NB4 (cell line): ENCODE measurements at places on chromosomes 11 and 22.
A peak's percentile ranks its signal among the peaks of the same experiment; 100 is the strongest.

DNA sequence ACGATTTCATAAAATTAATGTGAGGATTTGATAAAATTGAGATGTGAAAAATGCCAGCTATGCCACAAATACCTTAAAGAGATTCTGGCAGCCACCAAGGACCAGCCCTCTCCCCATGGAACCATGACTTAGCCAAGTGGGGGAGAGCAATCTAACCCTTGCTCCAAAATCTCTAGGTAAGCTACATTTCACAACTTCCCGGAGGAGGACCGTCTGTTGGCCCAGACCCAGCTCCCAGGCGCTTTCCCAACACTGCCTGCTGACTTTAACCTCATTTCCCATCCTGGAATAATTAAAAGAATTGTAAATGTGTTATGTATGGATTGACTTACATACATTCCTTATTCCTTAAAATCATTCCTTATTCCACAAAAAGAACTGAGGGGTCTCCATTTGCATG, 47.5 kb upstream of the TENM4 start:
- no peak for DNase-seq

- peak; percentile 3 for DNase-seq
Observed at GRCh38 chr11:16846305-16846704, 107.9 kb downstream of the C11orf58 start.

- no peak for DNase-seq
Observed at GRCh38 chr11:62333768-62334167, 3.5 kb upstream of the ASRGL1 start.

- no peak for DNase-seq
Observed at GRCh38 chr11:5626196-5626595, 1.4 kb downstream of the TRIM34 start.

GRCh38 chr11:44303401-44303938, 6.5 kb downstream of the ALX4 start:
- DNase-seq = no peak

GRCh38 chr11:95892892-95893570, 30.9 kb downstream of the MTMR2 start:
- no peak for DNase-seq

- DNase-seq = peak; percentile 60
Observed at GRCh38 chr11:34926101-34926830, 9.8 kb downstream of the PDHX start.

- no peak for DNase-seq
Observed at GRCh38 chr11:33899400-33900037, 7.6 kb upstream of the LMO2 start.

DNA sequence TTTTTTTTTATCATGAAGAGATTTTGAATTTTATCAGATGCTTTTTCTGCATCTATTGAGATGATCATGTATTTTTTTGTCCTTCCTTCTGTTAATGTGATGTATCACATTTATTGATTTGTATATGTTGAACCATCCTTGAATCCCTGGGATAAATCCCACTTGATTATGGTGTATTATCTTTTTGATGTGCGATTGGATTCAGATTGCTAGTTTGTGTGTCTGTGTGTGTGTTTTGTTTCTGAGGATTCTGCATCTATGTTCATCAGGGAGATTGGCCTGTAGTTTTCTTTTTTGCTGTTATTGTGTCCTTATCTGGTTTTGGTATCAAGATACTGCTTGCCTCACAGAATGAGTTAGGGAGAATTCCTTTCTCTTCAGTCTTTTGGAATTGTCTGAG, 52.6 kb downstream of the KCNQ1OT1 start:
- DNase-seq = no peak

DNA sequence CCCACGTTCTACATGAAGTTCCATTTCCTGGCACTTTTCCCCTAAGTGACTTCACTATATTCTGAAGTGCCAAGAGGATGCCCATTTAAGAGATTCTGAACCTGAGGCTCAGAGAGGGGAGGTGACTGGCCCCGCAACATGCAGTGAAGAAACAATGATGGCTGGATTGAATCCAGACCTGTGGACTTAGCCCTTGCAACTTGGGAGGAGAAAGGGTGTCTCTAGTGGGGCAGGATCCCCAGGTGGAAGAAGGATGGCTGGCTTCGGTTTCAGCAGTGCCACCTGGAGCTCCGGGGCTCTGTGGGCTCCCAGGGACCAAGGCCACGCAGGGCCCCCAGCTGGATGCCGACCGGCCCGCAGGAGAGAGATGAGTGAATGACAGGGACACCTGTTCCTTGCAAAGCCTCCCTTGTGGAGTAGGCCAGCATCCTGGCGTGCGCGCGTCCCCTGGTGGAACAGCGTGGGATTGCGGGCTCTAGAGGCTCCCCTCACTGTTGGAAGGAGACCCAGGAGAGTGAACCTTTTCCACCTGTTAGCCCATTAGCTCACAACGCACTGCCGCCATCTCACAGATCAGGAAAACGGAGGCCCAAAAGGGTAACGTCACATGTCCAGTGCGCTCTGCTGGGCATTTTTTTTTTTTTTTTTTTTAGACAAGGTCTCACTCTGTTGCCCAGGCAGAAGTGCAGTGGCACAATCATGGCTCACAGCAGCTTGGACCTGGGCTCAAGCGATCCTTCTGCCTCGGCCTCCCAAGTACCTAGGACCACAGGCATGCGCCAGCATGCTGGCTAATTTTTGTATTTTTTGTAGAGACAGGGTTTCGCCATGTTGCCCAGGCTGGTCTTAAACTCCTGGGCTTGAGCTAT, 104.7 kb downstream of the KIAA1671 start:
- peak; percentile 60 for DNase-seq

DNA sequence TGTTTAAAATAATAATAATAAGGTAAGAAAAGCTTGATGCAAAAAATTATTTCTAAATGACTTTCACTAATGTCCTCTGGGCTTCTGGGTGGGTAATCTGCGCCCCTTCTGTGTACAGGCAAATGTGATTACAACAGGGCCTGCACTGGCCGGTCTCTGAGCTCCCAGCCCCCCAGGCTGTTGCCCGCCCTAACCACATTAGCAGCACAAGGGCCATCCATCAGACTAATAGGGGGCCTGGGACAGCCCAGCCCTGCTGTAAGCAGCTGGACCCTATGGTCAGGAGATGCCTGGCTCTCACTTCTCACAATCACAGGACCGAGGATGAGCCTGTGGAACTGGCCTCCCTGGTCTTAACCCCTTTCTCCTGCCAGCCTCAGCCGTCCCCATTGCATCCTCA, 388.4 kb downstream of the BUD13 start:
- DNase-seq = no peak

GRCh38 chr11:94739331-94739730, 28.8 kb upstream of the AMOTL1 start:
- DNase-seq = no peak

DNA sequence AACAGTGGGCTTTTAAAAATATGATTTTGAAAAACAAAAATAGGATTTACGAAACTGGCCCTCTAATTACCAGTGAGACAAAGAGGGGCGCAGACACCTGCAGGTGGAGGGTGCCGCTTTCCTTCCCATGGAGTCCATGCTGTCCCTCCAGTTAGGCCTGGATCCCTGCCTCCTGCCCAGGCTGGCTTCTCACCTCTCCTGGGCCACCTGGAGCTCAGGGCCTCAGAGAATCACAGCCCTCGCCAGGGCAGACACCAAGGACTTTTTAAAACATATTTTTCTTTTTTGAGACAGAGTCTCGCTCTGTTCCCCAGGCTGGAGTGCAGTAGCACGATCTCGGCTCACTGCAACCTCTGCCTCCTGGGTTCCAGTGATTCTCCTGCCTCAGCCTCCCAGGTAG, 1437.2 kb downstream of the TBC1D22A start:
- DNase-seq = no peak
